ENCODE measurements at places on chromosomes 3 and 15. TPM values are rescaled to one million over a fixed set of nuclear protein-coding genes. Genes with fewer than 3 reads are reported as not detected.

Gene RPN1
- 585 TPM for total RNA-seq

Gene CP
- total RNA-seq = 5.1 TPM

Gene GABRB3
- total RNA-seq = 0.28 TPM

Gene MYZAP
- not detected for total RNA-seq

Measured in regular cardiac myocyte (primary cell).